M059J (cell line): ENCODE measurements at places on chromosomes 5 and 9. TPM values are rescaled to one million over a fixed set of nuclear protein-coding genes. Genes with fewer than 3 reads are reported as not detected.

The RICTOR gene
- total RNA-seq = 16.9 and 17.4 TPM in 2 replicates

The BASP1 gene
- total RNA-seq = 86.0 and 126 TPM in 2 replicates

The NUDT2 gene
- total RNA-seq = 45.6 and 59.9 TPM in 2 replicates

The UBE2QL1 gene
- 0.02 and 0.44 TPM in 2 replicates for total RNA-seq

The ACOT12 gene
- not detected in 2 replicates for total RNA-seq

The CLTA gene
- total RNA-seq = 432 and 496 TPM in 2 replicates

The SLC12A7 gene
- total RNA-seq = 6.9 and 14.2 TPM in 2 replicates

DNA sequence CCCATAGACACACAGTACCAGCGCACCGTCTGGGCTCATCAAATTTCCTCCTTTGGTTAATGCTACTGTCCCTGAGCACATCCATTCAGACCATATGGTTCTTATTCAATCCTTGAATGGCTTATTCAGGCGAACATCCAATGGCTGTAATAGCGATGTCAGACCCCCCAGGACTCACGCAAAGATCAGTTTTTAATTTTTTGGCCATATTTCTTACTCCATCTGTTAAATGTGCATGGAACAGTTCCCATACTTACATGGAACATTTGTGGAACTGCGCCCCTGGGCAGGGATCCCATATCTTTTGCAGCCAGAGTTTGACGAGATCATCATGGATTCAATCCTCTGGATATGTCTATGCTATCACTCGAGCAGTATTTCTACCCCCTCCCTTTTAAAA is 213.2 kb downstream of the ADAMTS6 start:
- DNase-seq = no peak

DNA sequence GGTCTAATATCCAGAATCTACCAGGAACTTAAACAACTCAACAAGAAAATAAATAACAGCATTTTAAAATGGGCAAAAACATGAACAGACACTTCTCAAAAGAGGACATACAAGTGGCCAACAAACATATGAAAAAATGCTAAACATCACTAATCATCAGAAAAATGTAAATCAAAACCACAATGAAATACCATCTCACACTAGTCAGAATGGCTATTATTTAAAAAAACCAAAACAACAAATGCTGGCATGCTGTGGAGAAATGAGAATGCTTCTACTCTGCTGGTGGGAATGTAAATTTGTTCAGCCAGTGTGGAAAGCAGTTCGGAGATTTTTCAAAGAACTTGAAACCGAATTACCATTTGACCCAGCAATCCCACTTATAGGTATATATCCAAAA is 63.1 kb downstream of the ADAMTS6 start:
- DNase-seq = peak; percentile 22

GRCh38 chr9:89641980-89642379 is 37.2 kb downstream of the GADD45G start:
- DNase-seq = no peak

DNA sequence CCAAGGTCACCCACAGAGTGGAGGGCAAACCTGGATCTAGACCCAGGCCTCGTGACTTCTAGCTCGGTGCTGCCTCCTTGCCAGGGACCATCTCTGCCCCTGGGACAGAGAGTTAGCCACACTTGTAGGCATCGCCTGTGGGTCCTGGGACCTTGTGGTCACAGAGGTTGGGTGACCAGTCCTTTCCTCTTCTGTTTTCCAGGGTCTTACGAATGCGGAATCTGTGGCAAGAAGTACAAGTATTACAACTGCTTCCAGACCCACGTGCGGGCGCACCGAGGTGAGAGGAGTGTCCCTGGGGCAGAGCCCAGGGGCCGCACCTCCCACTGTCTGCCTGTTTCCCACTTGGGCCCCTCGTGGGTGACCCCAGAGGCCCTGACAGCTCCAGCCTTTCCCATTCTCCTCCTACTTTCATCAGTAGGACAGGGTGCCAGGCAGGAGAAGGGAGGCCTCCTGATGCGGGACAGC is 76.3 kb downstream of the AMBP start:
- no peak for DNase-seq

DNA sequence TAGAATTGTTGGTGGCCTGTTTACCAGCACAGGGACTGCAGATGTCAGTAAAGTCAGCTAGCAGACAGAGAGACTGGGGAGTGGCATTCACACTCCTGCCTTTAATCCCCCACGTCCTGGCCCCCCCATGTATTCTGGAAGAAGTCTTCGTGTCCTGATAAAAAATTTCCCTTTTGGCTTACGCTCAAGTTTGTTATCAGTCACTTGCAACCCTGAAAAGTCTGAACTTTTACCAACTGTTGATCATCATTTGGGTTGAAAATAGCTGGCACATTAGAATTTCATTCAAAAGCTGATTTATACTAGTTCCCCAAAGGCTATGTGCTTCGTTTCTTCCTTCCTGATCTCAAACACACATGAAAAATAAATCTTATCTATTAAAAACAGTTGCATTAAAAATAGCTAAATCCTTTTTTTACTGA is 5.8 kb upstream of the CRHBP start:
- no peak for DNase-seq

- DNase-seq = peak; percentile 96
Measured at GRCh38 chr9:127734747-127735529, at the start of gene TOR2A. Gene TOR2A, minus strand, starts transcription at chr9:127735294. Its CDS starts 24 bp downstream, at chr9:127735270.

GRCh38 chr9:101671567-101671966 is 66.9 kb downstream of the GRIN3A start:
- DNase-seq = peak; percentile 4

DNA sequence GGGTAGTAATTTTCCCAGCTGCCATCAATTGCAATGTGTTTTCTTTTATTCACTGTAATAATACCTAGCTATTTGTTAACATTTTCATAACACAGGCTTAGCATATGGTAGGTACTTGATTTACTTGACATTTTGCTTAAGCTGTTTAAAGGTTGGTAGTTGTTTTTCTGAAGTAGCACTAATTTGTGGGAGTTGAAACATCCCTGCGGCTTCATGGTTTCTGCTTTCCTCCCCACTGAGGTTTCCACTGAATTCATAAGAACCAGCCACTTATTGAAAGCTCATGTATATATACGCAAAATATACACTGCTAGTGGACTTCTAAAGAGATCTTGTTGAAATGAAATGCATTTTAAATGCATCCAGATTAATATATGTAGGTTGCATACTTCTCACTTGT is 559.9 kb downstream of the TLE4 start:
- DNase-seq = no peak

DNA sequence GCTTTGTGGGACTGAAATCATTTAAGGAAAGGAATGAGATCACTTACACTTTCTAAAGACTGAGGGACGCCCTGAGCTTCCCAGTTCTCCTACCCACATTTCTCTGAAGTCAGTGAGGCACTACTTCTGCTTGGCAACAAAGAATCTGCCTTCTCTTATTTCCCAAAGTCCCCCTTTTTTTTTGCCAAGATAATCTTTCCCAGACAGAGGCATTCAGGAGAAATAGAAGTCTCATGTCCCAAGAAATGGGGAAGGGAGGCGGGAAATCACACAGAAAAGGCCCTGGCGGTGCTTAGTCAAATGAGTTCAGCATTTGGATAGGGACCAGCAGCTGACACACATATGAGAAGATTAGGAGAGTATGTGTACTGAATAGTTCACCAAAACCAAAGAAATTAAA is 159.7 kb downstream of the MUSK start:
- peak; percentile 43 for DNase-seq

DNA sequence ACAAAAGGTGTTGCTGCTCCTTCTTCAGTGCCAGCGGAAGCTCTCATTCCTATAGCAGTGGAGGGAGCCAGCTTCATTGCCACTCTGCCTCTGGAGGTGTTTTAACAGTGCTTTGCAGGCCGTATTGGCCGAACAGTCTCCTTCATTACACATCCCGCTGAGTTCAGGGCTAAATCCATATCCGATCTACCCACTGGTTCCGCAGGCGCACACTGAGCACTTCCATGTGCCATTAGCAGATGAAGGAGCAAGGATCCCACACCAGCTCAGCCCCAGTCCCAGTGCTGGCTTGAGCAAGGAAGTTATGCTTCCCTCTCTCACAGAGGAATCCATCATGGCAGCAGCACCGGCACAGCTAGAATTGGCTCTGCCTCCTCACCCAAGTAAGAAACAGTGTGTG is 121.2 kb upstream of the IRX2 start:
- DNase-seq = no peak

DNA sequence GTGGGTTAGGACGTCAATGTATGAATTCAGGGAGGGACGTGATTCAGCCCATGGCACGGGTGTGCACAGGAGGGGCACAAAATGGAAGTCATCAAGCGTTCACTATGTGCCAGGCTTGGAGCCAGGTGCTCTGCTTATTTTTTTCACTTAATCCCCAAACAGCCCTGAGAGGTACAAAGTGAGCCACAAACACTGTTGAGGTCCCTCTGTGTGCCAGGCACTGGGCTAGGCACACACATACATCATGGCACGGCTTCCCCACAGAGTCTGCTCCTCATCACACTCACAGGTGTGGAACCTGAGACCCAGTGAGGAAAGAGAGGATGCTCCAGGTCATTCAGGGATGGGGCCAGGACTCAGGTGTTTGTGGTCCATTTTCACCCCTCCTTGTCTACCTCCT is 68.1 kb downstream of the GALNT12 start:
- DNase-seq = no peak

GRCh38 chr5:54902791-54903473 is 82.5 kb downstream of the ESM1 start:
- peak; percentile 61 for DNase-seq

GRCh38 chr5:159826351-159827214 is 89.7 kb upstream of the ADRA1B start:
- DNase-seq = peak; percentile 95

GRCh38 chr9:37329576-37329975 is 92.9 kb upstream of the GRHPR start:
- peak; percentile 44 for DNase-seq

DNA sequence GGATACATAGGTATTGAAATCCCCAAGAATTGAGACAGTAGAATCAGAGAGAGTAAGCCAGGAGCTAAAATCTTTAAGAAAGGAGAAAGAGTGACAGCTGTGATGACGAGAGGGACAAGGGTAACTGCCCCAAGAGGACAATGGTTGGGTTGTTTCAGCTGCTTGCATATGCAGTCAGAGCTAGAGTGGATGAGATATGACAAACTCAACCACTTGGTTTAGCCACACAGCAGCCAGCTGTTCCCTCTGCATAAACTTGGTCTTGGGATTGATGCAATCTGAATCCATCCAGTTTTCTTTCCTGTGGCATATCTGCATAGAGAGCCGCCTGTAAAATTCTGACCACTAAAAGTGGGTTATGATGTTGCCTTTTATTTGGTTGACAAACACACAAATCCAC is 100.7 kb downstream of the ZNF622 start:
- DNase-seq = no peak

- DNase-seq = no peak
Measured at GRCh38 chr9:87888501-87888900, 5.8 kb downstream of the SPATA31E1 start.

DNA sequence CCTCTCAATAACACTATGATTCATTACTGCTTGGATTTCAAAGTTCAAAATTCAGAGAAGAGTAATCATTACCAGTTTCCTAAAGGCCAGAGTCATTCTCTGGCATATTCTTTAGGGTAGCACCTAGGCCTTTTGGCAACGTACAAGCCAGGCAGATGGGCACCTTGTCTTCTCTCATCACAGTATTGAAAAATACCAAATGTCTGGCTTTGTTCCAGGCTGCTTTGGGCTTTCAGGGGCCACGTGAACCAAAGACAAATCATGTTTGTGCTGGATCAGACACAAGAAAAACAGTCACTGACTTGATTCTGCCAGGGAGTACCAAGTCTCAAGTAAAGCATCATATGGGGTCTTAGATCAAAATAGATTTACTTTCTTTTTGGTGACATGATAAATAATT is 15.5 kb downstream of the MEGF9 start:
- DNase-seq = peak; percentile 30

DNA sequence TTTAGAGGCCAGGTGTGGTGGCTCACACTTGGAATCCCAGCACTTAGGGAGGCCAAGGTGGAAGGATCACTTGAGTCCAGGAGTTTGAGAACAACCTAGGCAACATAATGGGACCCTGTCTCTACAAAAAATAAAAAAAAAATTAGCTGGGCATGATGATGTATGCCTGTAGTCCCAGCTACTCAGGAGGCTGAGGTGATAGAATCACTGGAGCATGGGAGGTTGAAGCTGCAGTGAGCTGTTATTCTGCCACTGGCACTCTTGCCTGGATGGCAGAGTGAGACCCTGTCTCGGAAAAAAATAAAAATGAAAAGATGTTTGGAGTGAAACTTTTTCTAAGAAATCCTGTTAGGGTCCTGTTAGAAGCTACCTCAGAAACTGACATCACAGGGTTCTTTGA is 24.2 kb downstream of the OCLN start:
- DNase-seq = peak; percentile 13

GRCh38 chr5:54480296-54480695 is 24.8 kb downstream of the HSPB3 start:
- DNase-seq = no peak

- DNase-seq = no peak
Measured at GRCh38 chr5:132420706-132421272, 51.3 kb downstream of the SLC22A5 start.

- DNase-seq = no peak
Measured at GRCh38 chr9:134291452-134291881, 34.8 kb upstream of the RXRA start.

- no peak for DNase-seq
Measured at GRCh38 chr9:131545003-131545785, at the start of gene PRRT1B. Gene PRRT1B, plus strand, starts transcription at chr9:131545523. Its CDS starts 93 bp downstream, at chr9:131545616.

GRCh38 chr9:34328500-34328986 is 525 bp downstream of the KIF24 start:
- peak; percentile 72 for DNase-seq

DNA sequence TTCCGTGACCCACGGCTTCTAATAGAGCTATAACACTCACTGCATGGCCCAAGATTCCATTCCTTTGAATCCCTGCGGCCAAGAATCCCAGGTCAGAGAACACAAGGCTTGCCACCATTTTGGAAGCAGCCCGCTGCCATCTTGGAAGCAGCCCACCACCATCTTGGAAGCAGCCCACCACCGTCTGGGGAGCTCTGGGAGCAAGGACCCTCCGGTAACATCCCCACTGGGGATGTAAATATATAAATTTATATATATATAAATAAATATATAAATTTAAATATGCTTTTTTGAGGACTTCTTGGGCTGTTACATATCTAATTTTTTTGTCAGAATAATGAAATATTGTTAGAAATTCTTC is 122.4 kb downstream of the FAM170A start:
- DNase-seq = no peak

DNA sequence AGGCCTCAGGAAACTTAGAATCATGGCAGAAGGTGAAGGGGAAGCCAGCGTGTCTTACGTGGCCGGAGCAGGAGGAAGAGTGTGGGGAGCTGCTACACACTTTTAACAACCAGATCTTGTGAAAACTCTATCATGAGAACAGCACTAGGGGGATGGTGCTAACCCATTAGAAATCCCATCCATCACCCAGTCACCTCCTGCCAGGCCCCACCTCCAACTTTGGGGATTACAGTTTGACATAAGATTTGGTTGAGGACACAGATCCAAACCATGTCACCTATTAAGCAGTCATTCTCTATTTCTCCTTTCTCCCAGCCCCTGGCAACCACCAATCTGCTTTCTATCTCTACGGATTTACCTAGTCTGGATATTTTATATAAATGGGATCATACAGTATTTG is 26.9 kb downstream of the PBX3 start:
- no peak for DNase-seq

DNA sequence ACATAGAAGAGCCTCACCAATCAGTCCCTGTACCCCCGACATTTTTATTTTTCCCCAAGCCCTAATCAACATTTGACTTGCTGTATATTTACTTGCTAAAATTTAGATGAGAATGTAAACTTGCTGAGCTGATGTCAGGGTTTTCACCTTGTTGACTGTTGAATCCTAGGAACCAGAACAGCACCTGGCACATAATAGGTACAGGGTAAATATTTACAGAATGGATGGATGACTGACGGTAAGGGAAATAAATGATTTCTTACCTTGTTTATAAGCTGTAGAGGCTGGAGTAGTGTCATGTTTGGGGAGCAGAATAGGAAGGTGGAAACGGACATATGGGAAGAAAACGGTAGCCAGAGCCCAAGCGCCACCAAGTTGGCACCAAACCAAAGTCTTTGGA is 107.0 kb upstream of the NUDT12 start:
- no peak for DNase-seq
